ENCODE measurements at places on chromosomes 13 and 19.

DNA sequence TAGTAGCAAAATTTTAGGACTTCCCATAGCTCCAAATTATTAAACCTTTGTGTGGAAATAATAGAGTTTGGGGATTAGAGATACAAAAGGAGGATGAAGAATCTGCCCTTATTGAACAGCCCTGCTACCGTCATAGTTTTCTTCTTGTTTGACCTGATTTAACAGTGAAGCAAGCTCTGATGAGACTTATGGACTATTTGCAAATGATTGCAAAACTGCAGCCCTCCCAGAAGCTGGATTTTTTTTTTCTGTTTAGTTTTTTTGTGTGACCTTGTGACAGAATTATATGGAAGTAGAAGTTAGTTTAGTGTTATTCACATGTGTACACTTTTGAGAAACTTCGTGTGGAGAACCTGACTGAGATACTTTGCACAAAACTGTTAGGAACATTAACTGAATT lies 267.8 kb downstream of the KCNRG start:
- DNase-seq = no peak

GRCh38 chr19:6768236-6768785 lies 1.1 kb upstream of the SH2D3A start:
- DNase-seq = no peak

DNA sequence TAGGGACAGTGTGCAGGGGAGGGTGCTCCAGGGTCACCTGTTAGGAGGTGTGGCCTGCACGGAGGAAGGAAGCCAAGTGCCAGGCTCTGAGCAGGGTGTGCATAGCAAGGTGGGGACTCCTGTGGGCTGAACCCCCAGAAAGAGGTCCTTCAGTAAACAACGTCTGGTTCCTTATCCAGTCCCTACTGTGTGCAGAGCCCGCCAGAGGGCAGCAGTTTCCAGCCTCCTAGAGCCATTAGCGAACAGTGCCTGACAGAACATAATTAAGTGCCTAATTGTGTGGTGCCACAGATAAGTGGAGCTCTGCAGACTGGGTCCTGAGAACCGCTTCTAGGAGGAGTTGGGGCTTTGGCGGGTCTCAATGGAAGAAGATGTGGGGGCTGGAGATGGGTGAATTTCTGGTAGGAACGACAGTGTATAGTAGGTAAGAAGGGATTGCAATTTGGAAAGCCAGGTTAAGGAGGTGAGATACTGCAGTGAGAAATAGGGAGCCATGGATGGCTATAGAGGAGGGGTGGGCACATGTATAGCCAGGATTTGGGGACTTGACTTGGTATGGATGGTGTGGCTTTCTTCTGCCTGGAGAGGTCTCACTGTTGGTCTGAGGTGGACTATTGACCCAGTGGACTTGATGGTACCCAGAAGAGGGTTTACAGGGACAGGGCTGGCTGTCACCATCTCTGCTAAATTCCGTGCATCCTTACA lies 323.1 kb downstream of the ZNF536 start:
- no peak for DNase-seq

DNA sequence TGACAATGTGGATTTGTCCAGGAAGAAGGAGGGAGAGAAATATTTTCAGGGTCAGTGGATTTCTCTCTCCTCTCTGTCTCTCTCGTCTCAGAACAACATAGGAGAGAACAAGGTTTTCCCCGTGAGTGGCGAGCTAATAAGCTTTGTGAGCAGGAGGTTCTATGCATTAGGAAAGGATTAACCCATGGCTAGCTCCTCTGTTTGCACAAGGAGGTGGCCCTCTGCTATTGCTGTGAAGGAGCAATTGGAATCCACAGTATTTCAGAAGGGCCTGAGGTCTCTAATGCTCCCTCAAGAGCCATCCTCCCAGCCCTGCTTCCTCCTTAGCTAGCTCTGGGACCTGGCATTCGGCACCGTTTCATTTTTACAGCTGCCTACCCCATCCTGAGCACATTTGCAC lies 288.9 kb upstream of the MAB21L1 start:
- no peak for DNase-seq

GRCh38 chr13:70747262-70747661 lies 639.0 kb upstream of the KLHL1 start:
- DNase-seq = no peak

- DNase-seq = no peak
These were observed 606 bp downstream of the ERCC1 start for GRCh38 chr19:45423033-45423588.

- peak; percentile 40 for DNase-seq
These were observed 45.8 kb downstream of the TNFSF13B start for GRCh38 chr13:108315273-108315672.

DNA sequence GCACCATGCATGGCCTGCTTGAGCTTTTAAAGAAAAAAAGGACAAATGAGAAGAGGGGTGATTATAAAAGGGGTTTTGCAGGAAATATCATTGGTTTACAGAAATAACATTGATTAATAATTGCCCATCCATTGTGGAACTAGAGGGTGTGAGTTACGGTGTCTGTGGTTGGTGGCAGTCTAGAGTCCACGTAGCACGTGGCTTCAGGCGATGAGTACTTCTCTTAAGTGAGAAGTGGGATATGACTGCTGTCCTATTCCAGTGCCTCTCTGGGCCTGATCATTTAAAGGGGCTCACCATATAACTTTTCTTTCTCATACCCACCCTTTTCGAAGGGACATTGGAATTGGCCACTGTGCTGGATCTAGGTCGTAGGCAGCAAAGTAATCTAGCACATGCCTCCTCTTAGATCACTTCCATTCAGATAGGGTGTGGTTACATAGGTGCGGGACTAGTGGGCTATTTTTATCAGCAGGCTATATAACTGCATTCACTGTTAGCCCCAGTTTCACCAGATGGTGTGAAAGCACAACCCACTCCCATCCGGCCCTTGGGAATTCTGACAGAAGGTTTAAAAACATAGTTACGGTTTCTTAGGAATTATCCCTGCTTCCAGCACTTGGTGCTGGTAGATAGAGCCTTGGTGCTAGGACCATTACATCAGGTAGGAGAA lies 19.9 kb downstream of the PPP5C start:
- no peak for DNase-seq

- no peak for DNase-seq
These were observed 42.0 kb downstream of the SERTM1 start for GRCh38 chr13:36715841-36716240.

DNA sequence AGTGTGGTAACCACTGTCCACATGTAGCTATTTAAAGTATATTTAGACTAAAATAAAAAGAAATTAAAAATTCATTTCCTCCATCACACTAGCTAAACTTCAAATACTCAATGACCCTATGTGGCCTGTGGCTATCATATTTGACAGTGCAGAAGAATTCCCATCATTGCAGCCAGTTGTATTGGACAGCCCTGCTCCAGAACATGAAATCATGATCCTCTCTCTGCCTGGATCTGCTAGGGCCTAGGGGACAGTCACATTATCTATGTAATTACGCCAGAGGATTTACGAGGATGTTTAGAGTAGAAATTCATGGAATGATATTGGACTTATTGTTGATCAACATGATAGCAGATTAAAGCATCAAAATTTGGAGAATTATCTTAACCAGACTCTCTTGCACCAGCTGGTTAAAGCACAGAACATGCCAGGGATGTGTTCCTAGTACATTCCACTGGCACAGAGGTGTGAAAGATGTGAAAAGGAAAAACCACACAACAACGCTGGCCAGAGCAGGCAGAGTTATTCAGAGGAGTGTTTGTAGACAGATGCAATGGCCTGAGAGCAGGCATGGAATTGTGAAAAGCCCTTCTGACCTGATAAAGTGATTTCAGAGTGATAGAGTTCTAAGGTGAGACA lies 108.9 kb upstream of the STARD13 start:
- DNase-seq = peak; percentile 38

DNA sequence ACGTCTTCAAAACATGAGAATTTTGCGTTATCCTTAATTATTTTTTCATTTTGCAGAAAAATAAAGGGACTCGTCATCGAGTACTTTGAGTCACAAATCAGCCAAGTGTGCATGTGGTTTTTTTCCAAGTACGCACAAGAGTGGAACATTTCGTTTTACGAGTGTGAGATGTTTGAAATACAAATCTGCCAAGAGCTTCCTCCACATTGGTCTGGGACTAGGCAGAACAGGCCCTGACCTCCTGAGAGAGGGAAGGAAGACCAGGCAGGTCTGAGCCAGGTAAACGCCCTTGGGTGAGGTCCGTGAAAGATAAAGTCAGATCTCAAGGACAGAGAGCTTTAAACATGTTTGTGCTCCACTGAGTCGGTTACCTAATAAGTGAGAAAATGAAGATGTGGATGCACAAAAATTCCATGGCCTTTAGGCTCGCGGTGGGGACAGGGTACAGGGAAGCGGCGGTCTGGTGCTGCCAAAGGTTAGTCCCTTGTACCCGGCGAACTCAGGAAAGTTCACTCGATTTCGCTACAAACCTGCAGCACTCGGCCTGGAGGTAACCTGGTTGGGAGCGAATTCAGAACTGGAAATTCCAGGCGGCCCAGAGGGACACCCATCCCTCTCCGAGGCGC lies 473 bp upstream of the ITM2B start:
- peak; percentile 92 for DNase-seq

DNA sequence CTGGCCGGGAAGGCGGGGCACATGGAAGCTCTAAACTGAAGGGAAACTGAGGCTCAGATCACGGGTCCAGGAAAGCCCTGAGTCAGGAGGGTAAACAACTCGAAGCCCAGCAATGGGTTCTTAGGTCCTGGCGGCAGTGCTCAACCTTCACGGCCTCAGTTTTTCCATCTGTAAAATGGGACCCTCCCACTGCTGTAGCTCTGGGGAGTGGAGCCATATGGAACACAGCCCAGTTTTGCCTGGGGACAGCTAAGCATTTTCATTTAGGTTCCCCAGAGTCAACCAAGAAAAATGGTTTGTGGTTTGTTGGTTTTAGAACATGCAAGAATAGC lies 30.4 kb downstream of the CEBPG start:
- no peak for DNase-seq

DNA sequence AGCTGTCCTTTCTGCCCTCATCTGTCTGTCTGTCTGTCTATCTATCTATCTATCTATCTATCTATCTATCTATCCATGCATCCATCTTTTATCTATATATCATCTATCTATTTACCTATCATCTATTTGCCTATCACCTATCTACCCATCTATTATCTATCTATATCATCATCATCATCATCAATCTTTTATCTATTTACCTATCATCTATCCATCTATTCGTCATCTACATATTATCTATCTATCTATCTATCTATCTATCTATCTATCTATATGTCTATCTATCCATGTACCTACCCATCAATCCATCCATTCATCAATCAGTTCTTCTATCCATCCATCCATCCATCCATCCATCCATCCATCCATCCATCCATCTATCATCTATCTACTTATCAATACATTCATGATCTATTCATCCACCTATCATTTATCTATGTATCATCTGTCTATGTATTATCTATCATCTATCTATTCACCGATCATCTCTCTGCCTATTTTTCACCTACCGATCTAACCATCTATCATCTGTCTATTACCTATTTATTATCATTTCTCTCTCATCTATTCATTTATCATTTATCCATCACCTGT lies 49.2 kb upstream of the ADGRE1 start:
- no peak for DNase-seq

DNA sequence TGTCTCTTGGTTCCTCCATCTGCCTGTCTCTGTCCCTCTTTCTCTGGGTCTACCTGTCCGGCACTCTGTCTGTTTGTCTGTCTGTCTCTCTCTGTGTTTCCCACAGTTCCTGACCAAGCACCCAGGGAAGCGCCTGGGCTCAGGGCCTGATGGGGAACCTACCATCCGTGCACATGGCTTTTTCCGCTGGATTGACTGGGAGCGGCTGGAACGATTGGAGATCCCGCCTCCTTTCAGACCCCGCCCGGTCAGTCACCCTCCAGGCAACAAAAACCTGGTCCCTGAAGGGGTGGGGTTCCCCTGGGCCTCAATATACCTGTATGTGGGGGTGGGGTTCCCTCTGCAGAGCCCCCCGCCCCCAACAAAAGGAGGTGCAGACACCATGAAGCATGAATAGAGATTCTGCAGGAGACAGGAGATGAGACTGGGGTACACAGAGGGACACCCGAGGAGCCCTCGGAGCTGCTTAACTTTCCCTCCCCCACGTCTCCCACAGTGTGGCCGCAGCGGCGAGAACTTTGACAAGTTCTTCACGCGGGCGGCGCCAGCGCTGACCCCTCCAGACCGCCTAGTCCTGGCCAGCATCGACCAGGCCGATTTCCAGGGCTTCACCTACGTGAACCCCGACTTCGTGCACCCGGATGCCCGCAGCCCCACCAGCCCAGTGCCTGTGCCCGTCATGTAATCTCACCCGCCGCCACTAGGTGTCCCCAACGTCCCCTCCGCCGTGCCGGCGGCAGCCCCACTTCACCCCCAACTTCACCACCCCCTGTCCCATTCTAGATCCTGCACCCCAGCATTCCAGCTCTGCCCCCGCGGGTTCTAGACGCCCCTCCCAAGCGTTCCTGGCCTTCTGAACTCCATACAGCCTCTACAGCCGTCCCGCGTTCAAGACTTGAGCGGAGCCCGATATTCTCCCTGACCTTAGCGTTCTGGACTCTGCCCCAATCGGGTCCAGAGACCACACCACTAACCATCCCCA lies 2.6 kb upstream of the CACNG7 start:
- DNase-seq = no peak

DNA sequence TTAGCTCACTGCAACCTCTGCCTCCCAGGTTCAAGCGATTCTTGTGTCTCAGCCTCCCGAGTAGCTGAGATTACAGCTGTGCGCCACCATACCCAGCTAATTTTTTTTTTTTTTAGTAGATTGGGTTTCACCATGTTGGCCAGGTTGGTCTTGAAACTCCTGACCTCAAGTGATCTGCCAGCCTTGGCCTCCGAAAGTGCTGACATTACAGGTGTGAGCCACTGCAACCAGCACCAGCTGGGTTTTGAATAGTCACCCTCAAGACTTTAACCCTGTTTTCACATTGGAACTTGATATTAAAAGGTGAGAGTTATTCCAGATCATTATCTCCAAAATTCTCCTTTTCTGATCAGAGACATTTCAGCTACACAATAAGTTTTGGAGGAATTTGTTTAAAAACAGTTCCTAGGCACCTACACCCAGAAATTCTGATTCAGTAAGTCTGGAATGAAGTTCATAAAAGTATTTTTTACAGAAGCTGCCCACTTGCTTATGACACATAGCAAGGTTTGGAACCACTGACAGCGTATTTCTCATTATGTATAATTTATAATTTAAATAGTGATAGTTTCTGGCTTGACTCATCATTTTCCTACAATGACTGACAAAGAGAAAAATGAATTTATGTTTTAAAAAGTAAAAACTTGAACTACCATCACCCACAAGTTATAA lies 417.3 kb downstream of the DIAPH3 start:
- DNase-seq = peak; percentile 17

GRCh38 chr13:96782186-96782585 lies 212.1 kb downstream of the OXGR1 start:
- DNase-seq = no peak

- DNase-seq = no peak
These were observed at the start of gene NLRP12 for GRCh38 chr19:53824134-53824611. TSS of gene NLRP12 (minus strand) at chr19:53824314. CDS start at chr19:53824174, 140 bp downstream.

- no peak for DNase-seq
These were observed 3.8 kb upstream of the LILRA5 start for GRCh38 chr19:54316746-54317107.

Measured in renal cortical epithelial cell (primary cell).